ENCODE measurements at places on chromosomes 7 and 10.
A peak's percentile ranks its signal among the peaks of the same experiment; 100 is the strongest.

DNA sequence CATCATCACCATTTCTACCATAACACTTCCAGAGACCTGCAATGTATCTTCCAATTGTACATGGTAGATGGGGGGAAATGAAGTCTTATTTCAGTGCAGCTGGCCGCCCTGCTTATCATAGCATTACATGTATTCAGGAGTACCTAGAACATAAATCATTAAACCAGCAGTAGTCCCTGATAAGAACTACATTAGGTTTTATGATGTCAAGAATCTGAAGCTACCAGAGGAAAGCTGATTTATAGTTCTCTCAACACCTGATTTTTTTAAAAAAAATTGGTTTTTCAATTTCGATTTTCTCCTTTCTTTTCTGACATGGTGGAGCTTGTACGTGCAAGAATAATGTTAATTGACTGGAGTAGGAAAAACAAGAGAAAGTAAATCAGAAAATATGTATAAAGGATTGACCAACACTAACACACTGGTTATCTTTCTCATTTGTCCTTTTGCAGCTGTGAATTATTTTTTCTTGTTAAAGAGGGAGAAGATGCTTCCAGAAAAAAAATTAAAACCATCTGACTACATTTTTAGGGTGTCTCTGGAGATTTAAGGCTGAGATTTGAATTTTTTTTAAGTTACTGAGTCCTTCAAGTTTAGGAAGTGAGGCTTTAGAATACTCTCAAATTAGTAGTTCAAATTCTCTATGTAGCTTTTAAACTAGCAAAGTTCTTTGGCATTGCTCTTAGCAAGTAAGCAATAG lies 59.1 kb downstream of the CSTF2T start:
- no peak for DNase-seq

GRCh38 chr7:44911911-44912310 lies 26.6 kb upstream of the PURB start:
- DNase-seq: no peak

DNA sequence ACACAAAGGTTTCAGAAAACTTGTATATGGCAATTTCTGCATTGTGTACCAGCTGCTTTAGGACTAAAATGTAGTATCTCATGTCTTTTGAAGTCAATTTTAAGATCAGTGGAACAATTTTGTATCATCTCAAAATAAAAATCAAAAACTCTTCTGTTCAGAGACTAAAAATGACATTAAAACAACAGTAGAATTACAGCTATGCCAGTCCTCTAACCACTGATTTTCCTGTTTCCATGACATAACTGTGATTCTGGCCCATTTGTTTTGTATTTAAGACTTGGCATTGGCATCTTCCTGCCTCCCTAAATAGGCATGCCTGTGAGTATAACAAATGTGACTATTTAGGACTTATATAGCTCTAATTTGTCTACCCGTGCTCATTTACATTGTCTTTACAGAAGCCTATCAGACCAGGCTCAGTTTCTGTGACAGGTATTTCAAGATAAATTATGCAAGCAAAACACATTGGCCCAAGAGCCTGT lies 29.1 kb upstream of the VPS41 start:
- DNase-seq: no peak

GRCh38 chr10:102988404-102989314 lies 70.6 kb downstream of the CNNM2 start:
- peak; percentile 44 for DNase-seq

GRCh38 chr10:1369197-1369596 lies 313.0 kb downstream of the WDR37 start:
- DNase-seq: no peak

- peak; percentile 38 for DNase-seq
These were observed 125.9 kb upstream of the PPIF start for GRCh38 chr10:79221110-79222051.

GRCh38 chr10:97731346-97732051 lies 5.4 kb upstream of the ZFYVE27 start:
- DNase-seq: peak; percentile 80

DNA sequence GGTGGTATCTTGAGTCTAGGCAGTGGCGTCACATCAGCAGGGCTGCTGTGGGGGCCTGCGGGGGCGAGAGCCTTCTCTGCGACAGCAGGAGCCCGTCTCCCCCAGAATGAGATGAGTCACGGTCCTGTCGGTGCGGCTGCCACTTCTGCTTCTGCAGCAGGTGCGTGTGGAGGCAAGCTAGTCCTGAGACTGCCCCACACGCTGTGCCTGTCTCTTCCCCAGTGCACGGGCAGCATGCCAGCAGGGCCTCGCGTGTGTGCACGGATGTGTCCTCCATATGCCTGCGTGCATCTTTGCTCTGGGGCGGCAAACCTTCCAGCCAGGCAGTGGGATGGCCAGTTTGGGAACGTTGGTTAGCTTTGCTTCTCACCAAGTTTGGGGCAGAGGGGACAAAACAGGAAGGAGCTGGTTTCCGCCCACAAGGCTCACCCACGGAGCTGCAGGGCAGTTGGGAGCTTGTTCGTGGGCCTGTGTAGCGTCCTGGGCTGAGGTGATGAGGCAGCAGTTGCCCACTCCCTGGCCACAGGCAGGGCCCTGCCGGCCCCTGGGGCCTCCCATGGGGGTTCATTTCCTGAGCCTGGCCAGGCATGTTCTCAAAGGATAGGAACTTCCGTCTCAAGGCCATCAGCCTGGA lies 60.8 kb upstream of the PPIF start:
- DNase-seq: no peak

DNA sequence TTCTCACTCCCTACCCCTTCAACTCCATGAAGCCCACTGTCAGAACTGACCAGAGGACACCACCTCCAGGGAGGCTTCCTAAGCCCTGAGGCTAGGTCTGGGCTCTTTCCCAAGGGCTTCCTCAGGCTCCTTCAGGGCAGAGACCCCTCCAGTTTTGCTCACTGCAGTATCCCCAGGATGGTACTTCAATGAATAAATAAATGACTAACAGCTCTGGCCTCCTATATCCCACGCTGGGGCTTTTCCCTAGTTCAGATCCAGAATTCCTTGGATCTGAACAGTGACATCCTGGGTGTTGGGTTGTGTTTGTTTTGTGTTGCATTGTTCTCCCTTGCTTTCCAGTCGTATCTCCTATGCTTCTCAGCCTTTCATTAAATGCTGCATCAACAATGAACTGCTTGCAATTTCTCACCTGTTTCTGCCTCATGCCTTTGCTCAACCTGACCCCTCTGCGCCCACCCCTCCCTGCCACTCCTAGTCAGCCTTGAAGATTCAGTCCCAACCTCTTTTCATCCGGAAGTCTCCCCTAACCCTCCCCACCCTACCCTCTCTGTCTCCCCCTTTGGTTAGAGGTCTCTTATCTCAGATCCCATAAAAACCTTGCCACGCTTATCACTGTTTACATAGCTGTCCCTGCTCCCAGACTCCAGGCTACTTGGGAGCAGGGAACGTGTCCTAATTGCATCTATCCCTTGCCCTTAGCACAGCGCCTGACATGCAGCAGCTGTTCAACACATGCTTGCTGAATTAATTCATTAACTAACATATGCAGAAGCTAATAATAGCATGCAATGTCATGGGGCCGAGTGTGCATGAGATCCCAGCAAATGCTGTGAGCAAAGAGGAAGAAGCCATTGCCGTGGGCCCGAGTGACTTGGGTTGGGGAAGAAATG lies 41.7 kb downstream of the PPP1R3C start:
- DNase-seq: peak; percentile 79

DNA sequence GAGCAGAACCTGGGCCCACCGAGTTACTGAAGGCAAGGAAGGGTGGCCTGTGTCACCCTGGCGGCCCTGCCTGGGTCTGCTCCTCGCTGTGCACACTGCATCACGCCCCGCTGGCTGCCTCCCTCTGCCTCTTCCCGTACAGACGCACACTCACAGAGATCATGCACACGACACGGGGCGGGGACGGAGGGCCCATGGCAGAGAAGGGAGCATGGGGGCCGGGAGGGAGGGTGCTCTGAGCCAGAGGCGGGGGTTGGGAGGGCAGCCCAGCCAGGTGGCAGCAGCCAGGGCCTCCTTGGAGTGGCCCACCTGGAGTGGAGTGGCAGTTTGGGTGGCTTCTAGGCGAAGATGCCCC lies 16.6 kb downstream of the BUD23 start:
- no peak for DNase-seq

- DNase-seq: no peak
These were observed 261.6 kb downstream of the TNS3 start for GRCh38 chr7:47320296-47320695.

- DNase-seq: peak; percentile 56
These were observed 2.5 kb downstream of the TCF7L2 start for GRCh38 chr10:112952282-112953173.

GRCh38 chr7:132317701-132318351 lies 258.4 kb downstream of the PLXNA4 start:
- DNase-seq: peak; percentile 13

- no peak for DNase-seq
These were observed 88.8 kb downstream of the FOXL3 start for GRCh38 chr7:378551-379455.

DNA sequence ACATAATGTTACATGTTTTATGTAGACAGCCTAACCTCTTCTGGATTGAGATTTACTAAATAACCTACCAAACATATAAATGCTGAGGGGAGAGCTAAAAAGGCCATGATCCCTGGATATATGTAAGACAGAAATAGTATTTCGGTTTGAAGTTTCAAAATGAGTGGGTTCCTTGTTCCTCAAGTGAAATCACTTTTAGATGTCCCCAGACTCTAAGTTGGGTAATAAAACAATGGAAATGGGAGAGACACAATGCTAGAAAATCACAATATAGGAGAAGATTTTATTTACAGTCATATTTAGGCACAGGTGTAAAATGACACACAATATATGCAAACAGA lies 56.5 kb downstream of the SHTN1 start:
- DNase-seq: no peak

- no peak for DNase-seq
These were observed 205.3 kb downstream of the TAX1BP1 start for GRCh38 chr7:27945058-27945795.

DNA sequence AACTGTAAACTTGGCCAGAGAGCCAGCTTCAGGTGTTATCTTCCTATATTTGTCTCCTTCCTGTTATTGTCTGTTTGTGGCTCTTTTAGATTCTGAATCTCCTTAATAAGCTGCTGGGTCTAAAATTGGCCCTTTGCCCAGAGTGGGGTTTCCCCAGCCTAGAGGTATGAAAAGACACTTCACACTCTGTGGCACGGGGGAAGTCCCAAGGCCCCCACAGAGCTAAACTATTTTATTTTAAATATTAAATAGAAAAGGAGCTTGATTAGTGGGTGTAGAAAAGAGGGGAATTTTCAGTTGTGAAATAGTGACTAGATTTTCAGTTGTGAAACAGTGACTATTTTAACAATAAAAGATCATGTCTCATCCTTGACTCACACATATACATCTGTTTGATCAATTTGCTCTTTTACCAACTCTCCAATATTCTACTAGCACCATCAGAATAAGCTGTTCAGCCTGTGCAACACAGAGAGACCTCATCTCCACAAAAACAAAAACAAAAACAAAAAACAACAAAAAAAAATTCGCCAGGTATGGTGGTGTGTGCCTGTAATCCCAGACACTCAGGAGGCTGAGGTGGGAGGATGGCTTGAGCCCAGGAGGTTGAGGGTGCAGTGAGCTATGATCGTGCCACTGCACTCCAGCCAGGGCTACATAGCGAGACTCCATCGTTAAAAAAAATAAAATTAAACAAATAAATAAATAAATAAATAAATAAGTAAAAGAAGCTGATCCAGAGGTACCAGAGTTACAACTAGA lies 24.9 kb upstream of the ADO start:
- no peak for DNase-seq

DNA sequence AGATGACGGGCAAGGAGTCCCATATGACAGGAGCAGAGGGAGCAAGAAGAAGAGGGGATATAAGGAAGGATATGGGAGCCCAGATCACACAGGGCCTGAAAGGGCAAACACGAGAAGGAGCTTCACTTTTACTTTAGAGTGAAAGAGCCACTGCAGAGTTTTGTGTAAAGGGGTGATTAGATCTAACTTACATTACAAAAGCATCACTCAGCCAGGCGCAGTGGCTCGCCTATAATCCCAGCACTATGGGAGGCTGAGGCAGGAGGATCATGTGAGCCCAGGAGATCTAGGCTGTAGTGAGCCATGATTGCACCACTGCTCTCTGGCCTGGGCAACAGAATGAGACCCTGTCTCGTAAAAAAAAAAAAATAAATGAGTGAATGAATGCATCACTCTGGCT lies 91.1 kb downstream of the MPP7 start:
- DNase-seq: no peak

DNA sequence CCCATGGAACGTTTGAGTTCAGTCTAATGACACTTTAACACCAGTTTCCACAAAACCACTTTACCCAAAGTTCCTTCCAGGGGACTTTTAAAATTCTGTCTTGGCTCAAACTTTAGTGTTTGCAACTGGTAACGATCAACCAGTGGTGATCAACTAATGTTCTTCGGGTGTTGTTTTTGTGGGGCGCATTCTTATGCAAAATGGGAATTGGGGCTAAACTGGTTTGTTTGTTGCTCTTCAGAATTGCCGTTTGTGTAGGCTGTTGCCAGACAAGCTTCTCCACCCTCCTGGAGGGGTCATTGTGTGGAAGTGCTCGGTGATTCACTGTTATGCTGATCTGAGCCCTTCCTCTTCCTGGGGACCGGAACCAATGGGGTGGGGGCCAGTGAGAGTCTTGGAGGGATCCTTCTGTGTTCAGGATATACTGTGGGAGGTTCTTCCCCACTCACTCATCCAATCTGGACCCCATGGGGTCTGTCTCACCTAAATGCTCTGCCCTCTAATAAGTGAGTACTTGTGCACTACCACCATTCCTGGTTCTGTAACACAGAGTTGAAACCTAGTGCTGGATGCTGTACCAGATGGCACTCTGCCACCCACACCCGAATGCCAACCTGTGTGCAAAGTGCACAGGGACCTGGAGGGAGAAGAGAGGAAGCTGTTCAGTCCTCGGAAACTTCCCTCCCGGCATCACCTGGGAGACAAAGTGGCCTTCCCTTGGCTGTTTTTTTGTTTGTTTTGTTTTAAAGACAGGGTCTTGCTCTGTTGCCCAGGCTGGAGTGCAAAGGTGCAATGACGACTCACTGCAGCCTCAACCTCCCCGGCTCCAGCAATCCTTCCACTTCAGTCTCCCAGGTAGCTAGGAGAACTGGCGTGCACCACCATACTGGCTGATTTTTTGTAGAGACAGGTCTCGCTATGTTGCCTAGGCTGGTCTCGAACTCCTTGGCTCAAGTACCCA lies 2.1 kb downstream of the NFE2L3 start:
- DNase-seq: peak; percentile 26

DNA sequence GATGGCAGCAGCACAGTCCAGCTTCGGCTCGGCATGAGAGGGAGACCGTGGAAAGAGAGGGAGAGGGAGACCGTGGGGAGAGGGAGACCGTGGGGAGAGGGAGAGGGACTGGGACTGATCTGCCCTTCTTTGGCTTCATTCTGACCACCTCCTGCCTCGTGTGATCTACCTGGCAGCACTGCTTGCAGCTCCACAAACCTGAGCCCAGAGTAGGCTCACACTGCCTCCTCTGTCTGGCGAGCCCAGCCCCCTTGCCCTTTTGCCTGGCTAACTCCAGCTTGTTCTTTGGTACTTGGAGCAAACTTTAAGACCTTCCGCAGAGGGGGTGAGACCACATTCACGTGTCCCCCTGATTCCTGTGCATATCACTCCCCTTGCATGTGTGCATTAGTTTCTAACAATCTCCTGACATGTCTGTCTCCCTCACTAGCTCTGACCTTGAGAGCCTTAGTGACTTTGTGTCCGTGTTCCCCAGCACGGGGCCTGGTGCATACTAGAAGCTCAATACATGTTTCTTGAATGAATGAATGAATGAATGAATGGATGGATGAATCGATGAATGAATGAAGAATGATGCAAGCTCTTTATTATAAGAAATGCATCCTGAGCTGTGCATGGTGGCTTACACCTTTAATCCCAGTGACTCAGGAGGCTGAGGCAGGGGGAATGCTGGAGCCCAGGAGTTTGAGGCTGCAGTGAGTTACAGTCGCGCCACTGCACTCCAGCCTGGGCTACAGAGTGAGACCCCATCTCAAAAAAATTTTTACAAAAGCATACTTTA lies 31.2 kb downstream of the UBTD1 start:
- DNase-seq: no peak

All from NCI-H82 (cell line).